Activated naive CD4-positive, alpha-beta T cell (primary cell): ENCODE measurements at places on chromosomes 7 and 10.

DNA sequence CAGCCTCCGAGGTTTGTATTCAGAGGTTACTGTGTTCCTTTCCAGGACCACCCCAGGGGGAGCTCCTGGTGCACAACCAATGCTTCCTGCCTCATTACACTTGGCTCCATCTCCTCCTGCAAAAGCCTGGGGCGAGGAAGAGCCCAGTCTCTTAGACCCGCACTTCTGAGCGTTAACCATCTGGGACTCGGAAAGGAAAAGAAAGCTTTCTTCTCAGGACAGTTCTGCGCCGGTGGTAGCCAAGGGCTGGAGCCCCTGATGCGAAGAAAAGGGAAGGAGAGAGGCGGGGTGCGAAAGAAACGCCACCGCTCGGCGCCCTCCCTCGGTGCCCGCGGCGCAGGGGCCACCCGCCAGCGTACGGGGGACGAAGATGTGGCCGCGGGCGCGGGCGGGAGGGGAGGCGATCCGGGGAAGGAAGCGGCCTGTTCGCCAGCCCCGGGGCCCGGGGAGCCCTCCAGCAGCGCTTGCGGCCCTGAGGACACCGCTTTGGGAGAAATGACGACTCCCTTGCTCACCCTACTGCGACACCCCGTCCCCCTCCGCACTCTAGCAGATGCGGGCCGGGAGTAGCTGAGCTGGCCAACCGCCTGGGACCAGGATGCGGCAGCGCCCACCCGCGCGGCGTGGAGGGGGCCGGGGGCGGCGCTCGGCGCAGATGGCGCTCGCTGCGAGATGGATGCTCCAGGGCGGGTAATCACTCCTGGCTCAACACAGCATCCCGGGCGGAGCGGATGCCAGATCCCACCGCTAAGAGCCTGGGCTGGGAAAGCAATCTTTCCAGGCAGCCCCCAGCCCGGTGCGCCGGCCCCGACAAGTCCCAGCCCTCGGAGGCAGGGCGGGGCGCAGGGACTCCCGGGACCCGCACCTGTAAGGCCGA, 1.3 kb downstream of the NRCAM start:
- no peak for DNase-seq

- no peak for DNase-seq
These were observed 198.2 kb downstream of the FANK1 start for GRCh38 chr10:126094537-126094936.

DNA sequence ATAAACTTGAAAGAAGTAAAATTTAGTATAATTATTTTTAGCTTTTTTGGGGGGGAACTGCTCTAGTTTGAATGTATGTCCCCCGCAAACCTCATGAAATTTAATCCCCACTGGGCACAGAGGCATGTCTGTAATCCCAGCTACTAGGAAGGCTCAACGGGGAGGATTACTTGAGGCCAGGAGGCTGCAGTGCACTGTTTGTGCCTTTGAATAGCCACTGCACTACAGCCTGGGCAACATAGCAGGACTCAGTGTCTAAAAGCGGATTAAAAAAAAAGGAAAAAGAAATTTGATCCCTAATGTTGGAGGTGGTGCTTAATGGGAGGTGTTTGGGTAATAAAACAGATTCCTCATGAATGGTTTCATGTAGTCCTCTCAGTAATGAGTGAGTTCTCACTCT, 43.1 kb upstream of the PHF14 start:
- no peak for DNase-seq

DNA sequence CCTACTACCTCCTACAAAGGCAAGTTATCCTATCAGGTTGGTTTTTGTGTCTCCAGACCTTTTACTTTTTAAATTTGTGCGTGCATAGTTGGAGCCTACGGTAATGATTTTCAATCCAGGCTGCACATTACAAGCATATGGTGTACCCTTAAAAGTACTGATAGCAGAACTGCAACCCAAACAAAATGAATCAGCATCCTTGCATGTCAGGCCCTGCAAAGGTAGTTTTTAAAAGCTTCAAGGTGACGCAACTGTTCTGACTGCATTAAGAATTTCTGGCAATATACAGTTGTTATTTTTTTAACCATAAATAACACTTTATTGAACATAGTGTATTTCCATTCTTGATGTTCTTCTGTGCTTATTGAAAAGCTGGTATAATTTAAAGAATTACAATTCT, 28.9 kb downstream of the GNAT3 start:
- no peak for DNase-seq

GRCh38 chr7:10412422-10413019, 561.2 kb upstream of the PHF14 start:
- DNase-seq = no peak

- no peak for DNase-seq
These were observed 18.7 kb downstream of the CADPS2 start for GRCh38 chr7:122867471-122867980.

DNA sequence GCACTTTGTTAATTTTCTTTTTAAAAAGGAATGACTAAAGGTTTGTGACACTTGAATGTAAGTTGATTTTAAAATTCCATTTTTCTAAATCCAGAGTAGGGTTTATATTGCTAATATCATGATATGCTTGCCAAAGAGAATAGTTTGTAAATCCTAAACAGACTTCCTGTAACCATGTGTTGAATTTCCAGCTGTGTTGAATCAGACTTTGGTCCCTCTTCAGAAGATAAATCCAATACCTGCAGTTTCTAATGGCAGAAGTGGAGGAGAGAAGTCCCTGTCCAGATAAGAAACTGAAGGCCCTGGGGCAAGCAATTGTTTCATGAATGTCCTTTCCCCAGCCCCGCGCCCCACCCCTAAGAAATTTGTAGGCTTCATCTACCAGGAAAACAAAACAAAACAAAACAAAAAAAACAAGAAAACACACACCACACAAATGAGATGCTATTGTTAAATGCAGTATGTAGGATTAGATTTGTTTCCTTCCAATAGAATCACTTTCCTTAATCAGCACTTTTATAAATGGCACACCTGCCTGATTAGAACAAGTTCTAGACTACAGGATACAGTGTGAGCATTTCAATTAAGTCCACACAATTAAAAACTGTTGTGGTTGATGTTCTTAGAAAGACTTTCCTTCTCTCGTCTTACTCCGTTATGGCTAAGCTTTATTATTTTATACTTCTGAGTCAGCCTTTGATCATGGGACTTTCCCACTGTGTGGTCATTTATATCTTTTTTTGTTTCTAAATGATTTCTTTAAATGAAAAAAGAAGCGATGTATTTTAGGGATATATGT, 122.8 kb downstream of the KAT6B start:
- no peak for DNase-seq

DNA sequence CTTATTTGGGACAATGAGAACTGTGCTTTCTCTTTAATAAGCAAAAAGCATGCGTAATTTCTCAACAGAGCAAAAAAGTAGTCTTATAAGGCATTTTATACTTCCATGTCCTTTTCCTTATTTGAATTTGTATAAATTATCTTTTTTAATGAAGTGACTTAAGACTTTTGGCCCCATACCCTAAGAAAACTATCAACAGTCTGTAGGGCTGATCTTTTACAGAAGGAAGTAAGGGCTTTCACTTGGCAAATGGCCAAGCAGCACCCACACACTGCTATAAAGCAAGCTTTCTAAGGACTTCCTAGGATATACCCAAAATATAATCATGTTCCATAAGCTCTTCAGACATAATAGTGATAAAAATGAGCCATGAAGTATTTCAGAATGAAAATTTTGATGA, 3.4 kb downstream of the CRPPA start:
- DNase-seq = no peak

DNA sequence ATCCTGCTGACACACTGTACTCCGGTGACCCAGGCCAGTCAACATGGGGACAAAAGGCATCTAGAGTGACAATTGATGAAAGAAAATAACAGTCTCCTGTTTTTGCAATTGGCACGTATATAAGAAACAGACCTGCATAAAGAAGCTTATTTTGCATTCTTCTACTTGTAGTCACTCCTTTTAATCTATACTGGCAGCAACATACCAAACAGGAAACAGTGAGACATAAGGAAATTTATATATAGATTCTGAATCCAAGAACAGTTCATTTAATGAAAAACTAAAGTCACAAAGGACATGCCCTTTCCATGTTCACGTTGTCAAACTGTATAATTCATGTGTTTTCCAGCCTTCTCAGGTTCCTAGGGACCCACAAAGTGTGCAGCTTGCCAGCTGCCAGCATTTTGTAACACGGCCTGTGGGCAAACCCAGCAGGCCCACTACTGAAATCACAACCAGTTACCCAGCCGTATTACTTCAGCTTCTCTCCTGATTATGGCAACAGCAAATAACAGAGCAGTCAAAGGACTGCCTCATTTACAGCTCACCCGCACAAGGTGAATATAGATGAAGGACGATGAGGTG, 72.3 kb downstream of the AMPH start:
- DNase-seq = no peak

- no peak for DNase-seq
These were observed 43.2 kb upstream of the PRLHR start for GRCh38 chr10:118638680-118639079.

DNA sequence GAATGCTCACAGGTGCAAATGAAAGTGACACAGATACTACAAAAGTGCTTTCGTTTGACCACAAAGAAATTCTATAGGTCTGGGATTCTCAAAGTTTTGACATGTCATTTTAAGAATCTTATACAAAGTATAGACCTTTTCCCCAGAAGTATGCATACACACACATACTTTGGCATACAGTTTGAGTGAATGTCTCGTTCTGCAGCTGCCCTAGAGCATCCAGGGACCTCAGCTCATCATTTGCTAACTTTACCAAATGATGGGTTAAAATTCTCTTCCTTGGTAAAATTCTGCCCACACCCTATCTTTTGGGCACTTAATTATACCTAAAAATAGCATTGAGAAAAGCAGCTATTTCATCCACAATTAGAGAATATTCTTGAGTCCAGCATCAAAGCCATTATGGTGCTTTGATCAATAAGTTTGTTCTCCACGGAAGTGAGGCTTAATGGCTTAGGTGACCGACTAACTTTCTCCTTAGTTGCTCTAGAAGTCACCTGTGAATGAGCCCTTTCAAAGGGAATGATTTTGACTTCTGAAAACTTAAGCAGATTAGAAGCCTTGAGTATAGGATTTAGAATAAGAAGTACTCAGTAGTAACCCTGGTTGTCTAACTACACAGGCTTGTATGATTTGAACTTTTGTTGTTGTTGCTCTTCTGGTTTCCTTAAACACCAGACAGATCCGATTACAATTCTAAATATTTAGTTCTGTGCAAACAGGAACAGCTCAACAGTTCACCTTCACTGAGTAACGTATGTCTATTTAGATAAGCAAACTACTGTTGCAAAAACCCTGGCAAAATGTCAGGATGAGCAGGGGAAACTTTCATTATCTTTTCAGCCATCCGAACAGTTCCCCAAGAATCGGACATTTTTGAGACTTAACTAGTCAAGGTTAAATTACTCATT, 70.6 kb downstream of the CNNM2 start:
- no peak for DNase-seq

DNA sequence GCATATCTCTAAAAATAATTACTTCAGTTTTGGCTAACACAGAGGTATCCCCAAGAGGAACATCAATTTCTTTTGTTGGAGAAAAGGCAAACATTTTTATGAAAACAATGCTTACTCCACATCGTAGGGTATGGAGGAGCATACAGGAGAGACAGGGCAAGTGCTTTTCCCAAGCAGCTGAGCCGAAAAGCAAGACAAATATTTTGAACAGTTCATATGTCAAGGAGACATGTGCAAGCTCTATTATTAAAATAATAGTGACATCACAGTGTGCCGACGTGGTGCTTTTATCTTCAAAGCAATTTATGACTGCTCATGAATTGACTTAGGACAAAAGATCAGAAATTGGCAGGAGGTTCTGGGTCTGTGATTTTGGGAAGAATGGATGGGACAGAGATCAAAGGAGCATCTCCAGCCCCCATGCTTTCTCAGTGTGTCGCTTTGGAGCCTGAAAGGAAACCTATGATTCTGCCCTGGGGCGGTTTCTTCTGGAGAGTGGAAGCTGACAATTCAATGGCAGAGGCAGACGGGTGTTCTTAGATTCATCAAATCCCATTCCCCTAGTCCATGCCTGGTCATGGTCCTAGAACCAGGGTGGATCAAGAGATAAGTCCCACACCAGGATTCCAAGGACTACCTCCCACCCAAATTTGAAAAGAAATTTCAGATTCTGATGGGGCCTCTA, 97.1 kb downstream of the JCAD start:
- DNase-seq = no peak

DNA sequence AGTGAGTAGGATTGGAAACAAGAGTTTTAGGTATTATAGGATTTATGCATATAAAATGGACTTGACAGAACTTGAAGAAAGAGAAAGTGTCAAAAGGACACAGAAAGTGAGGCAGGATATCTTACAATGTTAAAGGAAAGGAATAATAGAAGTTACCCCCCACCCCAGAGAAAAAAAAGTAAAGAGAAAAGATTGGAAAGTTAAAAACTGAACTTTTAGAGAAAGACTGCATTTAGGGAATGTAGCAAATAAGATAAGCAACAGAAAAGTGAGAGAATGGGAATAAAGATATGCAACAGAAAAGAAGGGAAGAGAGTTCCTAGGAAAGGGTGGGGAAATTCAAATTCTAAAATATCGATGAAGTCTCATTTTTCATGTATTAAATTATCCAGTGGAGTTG, 250.5 kb upstream of the KAT6B start:
- no peak for DNase-seq

DNA sequence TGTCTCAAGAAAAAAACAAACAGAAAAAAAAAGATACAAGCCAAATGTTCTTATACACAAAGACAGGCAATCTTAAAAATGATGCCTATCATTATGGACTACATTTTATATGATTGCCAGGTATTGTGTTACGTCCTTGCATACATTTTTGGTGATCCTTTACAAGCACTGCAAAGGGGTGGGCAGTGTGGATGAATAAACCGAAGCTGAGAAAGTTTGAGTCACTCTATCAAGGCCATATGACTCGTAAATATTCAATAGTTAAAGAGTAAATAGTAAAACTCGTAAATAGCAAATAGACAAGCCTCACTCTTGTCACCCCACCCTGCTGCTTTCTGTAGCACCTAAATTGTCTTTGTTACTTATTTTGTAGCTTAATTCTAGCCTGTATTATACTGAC, 326.2 kb downstream of the FRMD4A start:
- DNase-seq = no peak

DNA sequence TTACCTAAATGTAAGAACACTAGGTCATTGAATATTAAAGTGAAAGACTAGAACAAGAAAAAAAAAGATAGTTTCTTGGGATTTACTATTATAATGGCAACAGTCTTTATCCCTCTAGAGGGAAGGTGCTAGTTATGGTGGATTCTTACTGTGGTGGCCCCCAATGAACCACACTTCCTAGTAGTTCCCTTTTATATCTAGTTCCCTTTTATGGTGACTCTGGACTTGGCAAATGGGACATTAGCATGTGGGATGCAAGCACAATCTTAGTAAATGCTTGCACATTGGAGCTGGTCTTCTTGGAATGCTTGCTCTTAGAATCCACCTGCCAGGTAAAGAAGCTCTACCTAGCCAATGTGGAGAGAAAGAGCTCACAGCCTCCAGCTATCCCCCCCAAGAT, 430.2 kb downstream of the LRMDA start:
- no peak for DNase-seq
